ENCODE measurements at places on chromosomes 1 and 21.

- no peak for ATAC-seq
Measured at GRCh38 chr1:192808163-192808517, 699 bp upstream of the RGS2 start.

DNA sequence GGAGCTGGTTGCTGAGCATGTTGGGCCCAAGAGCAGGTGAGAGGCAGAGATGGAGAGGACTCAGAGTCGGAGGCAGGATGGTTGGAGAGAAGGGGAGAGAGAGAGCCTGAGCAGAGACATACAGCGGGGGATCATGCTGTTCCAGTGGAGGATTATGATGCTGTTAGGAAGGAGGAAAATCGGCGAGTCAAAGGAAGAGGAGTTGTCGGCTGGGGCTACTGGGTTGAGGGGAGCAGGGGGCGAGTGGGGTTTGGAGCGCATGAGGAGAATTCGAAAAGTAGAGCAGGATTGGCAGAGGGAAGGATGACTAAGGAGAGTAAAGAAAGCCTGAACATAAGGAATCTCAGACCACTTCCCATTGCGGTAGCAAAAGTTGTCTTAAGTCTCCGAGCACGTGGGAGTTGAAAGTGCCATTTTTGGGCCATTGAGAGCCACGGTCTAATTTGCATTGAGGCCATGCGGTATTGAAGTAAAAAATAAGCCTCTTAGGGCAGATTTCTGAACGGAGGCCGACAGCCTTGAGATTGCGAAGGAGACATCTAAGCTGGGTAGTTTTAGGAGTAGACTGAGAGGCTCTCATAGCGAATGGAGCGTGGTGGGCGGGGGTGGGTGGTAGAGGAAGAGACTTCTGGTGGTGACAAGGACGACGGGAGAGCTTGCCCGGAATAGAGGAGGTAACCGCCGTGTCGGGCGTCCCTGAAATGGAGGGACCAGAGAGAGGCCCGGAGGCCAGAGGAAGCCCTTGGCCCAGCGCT lies 140.4 kb upstream of the ETV3 start:
- ATAC-seq: no peak

- no peak for ATAC-seq
Measured at GRCh38 chr1:159829822-159830465, 3.3 kb downstream of the SLAMF8 start.

GRCh38 chr1:50251702-50252101 lies 143.0 kb downstream of the ELAVL4 start:
- no peak for ATAC-seq

GRCh38 chr1:1775327-1776226 lies 2.7 kb downstream of the NADK start:
- ATAC-seq: no peak

- no peak for ATAC-seq
Measured at GRCh38 chr1:235834620-235835019, 32.1 kb downstream of the LYST start.

DNA sequence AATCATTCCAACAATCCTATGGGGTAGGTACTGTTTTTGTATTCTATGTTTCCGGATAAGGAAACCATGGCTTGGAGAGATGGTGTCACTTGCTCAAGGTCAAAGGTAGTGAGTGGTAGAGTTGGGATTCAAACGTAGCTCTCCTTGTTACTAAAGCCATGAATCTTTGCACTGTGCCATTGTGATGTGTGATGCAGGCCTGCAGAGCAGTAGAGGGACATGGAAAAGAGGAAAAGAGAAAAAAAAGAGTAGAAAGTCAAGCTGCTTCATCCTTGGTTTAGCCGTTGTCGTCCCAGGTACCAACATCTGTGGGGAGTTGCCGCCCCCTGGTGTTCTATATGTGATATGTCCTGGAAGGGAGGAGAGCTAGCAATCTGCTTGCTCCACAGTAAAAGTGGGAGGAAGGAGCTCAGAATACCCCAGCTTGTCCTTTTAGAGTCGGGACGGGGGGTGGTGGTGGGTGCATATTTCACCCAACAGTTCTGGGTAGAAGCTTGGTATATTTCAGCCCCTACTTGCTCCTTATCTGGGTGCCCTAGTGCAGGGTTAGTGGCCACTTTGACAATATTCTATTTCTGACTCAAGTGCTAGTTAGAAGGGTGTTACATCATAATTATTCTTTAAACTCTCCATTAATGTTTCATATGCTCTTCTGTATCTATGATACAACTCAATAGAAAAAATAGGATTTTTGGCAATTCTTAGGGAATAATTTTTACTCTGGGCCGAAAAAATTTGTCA lies 98.4 kb downstream of the EBNA1BP2 start:
- peak; percentile 95 for ATAC-seq

DNA sequence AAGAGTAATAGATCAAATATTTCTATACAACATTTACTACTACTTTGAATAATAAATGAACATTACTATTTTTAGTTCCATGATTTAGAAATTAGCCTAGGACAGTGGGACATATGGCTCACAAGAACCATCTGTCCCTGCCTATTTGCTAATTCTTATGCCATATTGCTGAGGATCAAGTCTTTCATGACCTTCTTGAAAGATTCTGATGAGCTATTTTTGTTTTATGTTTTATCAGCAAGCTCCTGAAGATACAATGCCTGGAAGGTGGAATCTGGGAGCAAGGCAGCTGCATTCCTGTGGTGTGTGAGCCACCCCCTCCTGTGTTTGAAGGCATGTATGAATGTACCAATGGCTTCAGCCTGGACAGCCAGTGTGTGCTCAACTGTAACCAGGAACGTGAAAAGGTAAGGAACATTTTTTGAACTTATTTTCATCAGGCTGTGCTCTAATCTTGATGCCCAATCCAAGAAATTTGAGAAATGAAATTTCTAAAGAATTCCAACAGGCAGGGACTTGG lies 326.7 kb downstream of the PAPPA2 start:
- ATAC-seq: no peak
